GM23248 (cell line): ENCODE measurements at places on chromosomes 2 and 18. TPM values are rescaled to one million over a fixed set of nuclear protein-coding genes. Genes with fewer than 3 reads are reported as not detected.

Gene ARHGAP28
- total RNA-seq, result 0.63 TPM in 1 of 2 replicates, not detected in the other

Gene MPV17
- total RNA-seq, result 91.0 and 94.0 TPM in 2 replicates

Gene UGT1A3
- total RNA-seq, result not detected in 2 replicates

Gene DNAJC27
- 0.76 and 1.3 TPM in 2 replicates for total RNA-seq

Gene HAAO
- total RNA-seq, result not detected in 2 replicates

Gene CHRND
- total RNA-seq, result not detected in 2 replicates

GRCh38 chr2:57869758-57870344 is 176.8 kb upstream of the VRK2 start:
- no peaks in the 10 kb centered on the region for H3K27me3 ChIP-seq
- DNase-seq, result no peak
- no peak overlapping the region for H3K27ac ChIP-seq

GRCh38 chr2:162244541-162245031 is 1.3 kb upstream of the FAP start:
- H3K36me3 ChIP-seq, result peaks cover 16% of the 10 kb centered on the region
- peak overlapping the region; percentile 88 for H3K4me3 ChIP-seq
- H3K4me1 ChIP-seq, result peaks cover 52% of the 10 kb centered on the region
- no peaks in the 10 kb centered on the region for H3K27me3 ChIP-seq
- peak; percentile 96 for DNase-seq
- H3K27ac ChIP-seq, result peak overlapping the region; percentile 97

DNA sequence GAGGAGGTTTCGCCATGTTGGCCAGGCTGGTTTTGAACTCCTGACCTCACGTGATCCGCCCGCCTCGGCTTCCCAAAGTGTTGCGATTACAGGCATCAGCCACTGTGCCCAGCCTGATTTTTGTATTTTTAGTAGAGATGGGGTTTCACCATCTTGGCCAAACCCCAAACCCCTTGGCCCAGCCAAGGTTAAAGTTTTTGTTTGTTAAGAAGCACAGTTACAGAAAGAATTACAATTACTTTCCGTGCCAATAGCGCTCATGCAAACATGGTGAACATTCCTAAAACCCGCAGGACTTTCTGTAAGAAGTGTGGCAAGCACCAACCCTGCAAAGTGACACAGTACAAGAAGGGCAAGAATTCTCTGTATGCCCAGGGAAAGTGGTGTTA is 26.1 kb downstream of the ITSN2 start:
- no peaks in the 10 kb centered on the region for H3K4me1 ChIP-seq
- no peaks in the 10 kb centered on the region for H3K36me3 ChIP-seq
- no peak for DNase-seq

GRCh38 chr2:232584238-232584637 is 33.7 kb downstream of the EIF4E2 start:
- H3K4me3 ChIP-seq, result no peak overlapping the region
- no peak overlapping the region for H3K27ac ChIP-seq
- no peak for DNase-seq
- H3K36me3 ChIP-seq, result no peaks in the 10 kb centered on the region; the same call in 1 of the 2 replicates
- H3K4me1 ChIP-seq, result peaks cover 2% of the 10 kb centered on the region
- H3K27me3 ChIP-seq, result no peaks in the 10 kb centered on the region

DNA sequence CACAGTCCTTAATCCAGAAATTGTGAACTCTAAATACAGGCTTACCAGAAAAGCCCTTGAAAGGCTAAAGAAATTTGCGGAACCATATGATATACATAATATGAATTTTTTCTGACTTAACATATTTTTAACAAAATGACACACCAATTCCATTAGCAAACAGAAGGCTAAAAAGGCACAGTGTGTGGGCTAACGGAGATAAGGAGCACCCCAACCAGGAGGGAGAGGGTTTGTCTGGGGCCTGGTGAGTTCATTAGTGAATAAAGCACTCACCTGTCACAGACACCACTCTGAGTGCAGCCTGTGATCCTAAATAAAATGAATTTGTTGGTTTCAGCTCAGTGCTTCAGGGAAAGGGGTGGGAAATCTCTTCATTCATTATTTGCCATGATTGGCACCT is 2.7 kb upstream of the FECH start:
- DNase-seq, result no peak
- H3K27me3 ChIP-seq, result no peaks in the 10 kb centered on the region
- H3K4me3 ChIP-seq, result no peak overlapping the region
- peaks cover 8% of the 10 kb centered on the region for H3K4me1 ChIP-seq
- H3K27ac ChIP-seq, result no peak overlapping the region
- H3K36me3 ChIP-seq, result no peaks in the 10 kb centered on the region

GRCh38 chr18:3610813-3611212 is 160.8 kb downstream of the TGIF1 start:
- no peaks in the 10 kb centered on the region for H3K27me3 ChIP-seq
- peaks cover 27% of the 10 kb centered on the region for H3K4me1 ChIP-seq
- DNase-seq, result peak; percentile 70
- H3K27ac ChIP-seq, result no peak overlapping the region
- no peaks in the 10 kb centered on the region for H3K36me3 ChIP-seq
- peak overlapping the region; percentile 61; the same call in 1 of the 2 replicates for H3K4me3 ChIP-seq
